ENCODE measurements at places on chromosomes 3 and 15.

GRCh38 chr3:182392182-182392937, 400.9 kb upstream of the ATP11B start:
- no peak for DNase-seq

- DNase-seq = no peak
These were observed 7.7 kb downstream of the SERP1 start for GRCh38 chr3:150538324-150539208.

GRCh38 chr3:41846850-41847249, 115.1 kb downstream of the ULK4 start:
- DNase-seq = no peak

DNA sequence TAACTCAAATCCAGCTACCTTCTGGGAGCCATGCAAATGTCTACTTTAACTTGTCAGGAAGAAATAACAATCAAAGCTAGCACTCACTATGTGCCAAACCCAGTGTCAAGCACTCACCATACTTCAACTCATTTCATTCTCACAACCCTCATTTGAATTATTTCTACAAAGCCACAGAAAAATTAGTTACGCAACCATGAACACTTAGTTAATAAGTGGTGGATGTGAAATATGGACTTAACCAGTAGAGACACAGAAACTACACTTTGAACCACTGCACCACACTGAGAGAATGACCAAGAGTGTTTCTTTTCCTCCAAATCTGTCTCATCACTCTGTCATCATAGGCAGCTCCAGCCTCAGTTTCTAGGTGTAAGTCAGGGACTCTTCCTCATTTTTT, 91.0 kb upstream of the MBNL1 start:
- no peak for DNase-seq

- no peak for DNase-seq
These were observed 32.4 kb upstream of the MYO1E start for GRCh38 chr15:59405079-59405478.

DNA sequence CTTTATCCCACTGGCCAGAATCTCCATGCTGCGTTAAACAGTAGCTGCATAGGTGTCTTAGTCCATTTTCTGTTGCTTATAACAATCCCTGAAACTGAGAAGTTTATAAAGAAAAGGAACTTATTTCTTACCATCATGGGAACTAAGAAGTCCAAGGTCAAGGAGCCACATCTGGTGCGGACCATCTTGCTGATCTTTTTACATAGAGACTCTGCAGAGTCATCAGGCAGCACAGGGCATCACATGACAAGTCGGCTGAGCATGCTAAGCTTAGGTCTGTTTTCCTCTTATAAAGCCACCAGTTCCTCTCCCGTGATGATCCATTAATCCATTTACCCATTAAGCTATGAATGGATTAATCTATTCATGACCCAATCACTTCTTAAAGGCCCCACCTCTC, 22.4 kb upstream of the FAM174B start:
- DNase-seq = no peak

GRCh38 chr3:104257486-104257885, 1109.2 kb upstream of the ALCAM start:
- DNase-seq = no peak

DNA sequence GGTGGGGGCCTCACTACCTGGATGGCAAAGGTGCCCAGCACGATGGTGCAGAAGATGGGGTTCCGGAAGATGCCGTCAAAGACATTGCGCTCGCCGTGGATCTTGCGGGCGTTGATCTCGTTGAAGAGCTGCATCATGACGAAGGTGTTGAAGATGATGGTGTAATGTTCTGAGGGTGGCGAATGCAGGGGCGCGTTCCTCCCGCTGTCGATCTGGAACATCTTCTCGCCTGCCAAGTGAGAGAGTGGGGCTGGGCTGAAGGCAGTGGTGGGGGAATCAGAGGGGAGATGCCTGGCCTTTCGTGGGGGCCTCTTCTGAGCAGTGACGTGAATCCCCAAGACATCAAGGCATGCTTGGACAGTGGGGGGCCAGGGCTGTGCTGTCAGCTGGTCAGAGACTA, 19.6 kb upstream of the SEC13 start:
- DNase-seq = no peak

- peak; percentile 63 for DNase-seq
These were observed 36.2 kb downstream of the GLB1 start for GRCh38 chr3:33060609-33061337.

DNA sequence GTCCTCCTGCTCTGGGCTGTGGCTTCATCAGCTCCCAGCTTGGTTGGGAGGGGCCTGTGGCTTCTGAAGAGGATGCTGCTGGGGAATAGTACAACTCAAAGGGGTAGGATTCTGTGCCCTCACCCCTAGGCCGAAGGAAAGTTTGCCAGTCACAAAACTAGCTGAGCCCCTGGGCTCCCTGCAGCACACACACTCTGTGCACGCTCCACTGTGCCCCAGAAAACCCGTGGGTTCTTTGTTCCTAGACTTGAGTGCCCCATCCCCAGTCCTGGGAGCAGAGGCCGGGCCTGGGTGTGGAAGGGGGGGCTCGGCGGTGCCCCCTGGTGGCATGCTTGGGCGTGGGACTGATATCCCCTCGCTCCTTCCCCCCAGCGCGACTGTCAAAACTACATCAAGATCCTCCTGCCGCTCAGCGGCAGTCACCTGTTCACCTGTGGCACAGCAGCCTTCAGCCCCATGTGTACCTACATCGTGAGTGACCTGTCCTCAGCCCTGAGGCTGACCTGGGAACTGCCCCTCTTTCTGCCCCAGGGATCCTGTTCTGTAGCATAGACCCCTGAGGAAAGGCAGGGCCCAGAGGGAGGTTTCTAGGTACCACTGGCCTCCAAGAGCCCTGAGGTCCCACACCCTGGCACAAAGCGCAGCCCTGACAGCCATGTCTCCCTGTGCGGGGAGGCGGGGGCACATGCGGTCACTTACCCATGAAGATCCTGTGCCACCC, 14.2 kb downstream of the CIB1 start:
- DNase-seq = peak; percentile 45

- no peak for DNase-seq
These were observed 252.2 kb downstream of the FAM43A start for GRCh38 chr3:194937882-194938321.

DNA sequence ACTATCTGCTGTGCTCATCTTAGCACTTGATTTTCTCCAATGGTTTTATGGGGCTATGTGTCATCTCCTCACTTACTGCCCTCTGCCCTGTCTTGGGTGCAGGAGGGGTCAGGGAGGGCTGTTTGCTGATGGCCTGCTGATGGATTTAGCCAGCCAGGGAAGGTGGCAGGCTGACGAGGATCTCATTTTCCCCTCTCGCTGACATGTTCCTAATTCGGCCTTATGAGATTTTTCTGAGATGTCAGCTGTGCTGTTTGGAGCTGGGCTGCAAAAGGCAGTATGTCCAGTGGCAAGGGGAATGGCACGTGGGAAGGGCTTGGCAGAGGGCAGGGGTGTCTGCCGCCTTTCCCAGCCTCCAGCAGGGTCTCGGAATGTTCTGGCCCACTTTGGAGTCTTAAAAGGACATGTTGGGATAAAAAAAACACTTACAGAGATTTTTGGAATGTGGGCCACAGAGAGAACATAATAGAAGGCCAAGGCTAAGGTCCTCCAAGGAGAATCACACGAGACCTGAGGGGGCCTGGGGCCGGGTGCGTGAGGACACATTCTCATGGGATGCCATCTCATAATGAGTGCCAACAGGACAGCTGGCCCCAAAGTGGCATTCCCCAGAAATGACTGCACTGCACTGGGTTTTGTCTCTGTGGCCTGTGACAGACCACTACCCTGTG, 303.8 kb downstream of the TLE3 start:
- no peak for DNase-seq

DNA sequence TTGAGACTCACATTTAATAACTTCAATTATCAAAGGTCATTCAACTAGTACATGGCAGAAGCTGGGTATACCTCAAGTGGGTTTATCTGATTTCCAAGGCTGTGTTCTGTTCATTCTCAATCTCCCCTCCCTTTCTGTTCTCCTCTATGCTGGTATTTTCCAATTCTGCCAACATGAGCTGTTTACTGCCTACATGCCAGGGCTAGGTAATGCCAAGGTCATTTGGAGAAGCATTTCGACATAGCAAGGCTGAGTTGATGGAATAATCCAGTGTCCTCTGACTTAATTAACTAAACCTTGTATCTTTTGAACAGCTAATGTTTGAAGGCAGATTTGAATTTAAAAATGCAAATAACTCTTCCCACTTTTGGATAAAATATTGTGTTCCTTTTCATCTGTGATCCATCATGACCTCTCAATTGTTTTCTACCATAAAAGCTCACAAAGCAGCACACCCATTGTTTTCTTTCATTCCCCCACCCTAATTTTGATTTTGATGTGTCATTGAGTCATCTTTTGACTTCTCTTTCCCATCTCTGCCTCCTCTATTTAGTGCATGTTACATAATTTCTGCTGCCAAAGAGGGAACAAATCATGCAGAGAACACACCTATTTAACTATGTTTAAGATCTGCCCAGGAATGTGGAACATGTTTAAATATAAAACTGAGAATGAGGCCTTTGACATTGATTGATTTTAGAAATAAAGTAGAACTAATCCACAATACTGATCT, 308.8 kb upstream of the NR2E3 start:
- DNase-seq = no peak

DNA sequence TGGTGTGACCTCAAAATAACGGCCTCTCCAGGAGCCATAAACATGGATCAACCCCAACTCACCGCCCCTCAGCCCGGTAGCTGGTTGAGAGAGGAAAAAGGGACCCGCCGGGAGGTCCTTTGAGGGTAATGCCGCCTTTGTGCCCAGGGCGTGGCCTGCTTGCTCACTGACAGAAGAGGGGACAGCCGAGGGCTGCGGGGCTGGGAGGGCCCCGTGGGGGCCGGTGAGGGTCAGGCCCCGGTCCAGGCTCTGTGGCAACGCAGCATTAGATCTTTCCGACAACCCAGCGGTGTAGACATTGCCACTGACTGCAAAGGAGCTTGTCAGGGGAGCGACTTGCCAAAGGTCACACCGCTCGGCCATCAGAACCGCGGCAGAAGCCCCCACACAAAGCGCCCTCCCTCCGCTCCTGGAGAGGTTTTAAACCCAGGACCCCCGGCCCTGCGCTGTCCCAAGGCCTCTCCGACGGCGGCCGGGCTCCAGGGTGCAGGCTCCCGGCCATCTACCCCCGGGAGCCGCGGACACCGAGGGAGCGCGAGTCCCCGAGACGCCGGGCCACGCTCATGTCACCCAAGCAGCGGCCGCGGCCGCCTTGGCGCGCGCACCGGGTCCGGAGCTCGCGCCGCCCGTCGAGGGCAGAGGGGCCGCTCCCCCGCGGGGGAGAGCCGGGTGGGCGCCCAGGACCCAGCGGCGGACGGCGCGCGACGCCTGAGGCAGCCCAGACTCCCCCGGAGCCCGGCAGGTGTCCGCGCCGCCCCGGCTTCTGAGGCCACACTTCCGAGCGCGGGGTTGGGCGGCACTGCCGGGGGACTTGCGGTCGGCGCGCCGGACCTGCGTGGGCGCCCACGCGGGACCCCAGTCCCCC, 975 bp downstream of the PCSK6 start:
- DNase-seq = no peak

DNA sequence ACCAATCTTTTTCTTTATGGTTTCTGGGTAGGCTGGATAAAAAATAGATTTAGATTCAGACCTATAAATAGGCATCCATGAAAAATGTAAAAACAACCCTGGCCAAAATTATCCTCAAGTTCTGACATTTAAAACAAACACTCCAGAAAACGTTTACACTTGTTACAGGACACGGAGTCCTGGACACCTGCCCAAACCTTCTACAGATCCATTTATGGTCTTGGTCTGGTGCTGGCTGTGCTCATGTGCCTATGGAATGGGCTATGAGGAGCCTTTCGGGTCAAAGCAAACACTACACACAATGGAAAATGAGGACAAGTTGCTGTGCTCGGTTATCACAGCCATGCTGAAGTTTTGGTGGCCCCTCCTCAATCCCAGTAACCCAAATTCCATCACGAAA, 108.1 kb downstream of the PDZRN3 start:
- DNase-seq = no peak

DNA sequence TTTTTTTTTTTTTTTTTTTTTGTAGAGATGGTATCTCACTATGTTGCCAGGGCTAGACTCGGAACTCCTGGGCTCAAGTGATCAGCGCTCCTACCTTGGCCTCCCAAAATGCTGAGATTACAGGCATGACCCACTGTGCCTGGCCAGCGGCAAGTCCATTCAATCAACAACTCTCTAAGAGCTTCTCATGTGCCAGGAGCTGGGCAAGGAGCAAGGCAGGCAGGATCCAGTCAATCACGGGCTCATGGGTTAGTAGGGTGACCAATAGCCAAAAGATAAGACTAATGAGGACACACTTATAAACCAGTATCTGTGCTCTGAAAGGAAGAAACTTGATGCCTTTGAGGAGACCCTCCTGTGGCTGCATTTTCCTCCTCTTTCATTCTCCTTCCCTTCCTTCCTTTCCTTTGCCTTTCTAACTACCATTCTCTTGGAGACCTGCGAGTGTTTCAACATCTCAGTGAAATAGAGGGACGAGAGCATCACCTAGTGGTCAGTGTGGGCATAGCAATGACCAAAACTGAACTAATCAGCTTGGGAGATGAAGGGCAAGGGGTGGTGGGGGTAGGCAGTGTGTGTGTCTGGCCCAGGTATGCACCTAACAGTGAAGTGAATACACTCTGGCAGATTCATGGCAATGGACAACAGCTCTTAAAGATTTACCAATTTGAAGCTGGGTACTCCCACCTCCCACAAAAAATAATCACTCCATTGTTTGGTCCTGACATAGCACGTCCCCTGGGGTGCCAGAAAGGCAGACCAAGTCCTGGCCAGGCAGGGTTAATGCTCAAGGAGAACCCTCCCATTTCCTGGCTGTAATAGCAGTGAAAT, 6.3 kb downstream of the RPP25 start:
- DNase-seq = peak; percentile 68

DNA sequence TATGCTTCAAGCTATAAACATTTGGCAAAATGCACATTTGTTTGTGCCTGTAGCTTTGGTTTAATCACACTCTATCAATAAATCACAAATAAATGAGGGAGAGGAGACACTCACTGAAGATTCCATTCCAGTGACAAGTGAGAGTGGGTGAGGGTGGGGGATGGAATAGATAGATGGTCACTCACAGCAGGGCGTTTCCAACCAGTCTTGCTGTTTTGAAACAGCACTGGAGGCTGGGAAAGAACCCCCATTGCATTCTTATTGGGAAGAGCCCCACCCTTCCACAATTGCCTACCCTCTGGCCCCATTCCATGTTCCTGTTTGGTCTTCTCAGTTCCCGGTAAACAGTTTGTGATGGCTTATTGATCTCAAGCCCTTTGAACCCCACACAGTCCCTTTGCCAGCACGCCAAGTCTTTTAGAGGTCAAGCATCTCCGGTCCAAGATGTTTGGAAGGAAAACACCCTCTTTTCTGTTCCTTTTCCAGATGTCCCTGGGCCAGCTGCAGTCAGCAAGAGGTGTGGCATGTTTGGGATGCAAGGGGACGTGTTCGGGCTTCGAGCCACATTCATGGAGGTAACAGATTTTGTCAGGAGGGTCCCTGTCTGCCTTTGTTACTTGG, 30.7 kb downstream of the LMCD1 start:
- no peak for DNase-seq

DNA sequence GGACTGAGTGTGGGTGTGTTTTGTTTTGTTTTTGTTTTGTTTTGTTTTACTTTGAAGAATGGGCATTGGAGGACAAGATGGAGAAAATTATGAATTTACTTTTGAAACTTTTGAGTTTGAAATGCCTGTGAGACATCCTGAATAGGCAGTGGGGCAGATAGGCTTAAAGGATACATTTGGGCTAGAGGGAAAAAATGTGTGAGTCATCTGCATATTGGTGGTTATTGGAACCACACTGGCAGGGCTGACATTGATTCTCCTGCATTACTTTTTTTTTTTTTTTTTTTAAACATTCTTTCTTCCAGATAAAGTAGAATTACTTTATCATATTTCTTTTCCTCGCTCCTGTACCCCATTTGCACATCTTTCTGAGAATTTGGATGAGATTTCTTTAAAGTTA, 56.1 kb downstream of the CALML4 start:
- DNase-seq = no peak
